ENCODE measurements at places on chromosomes 7 and 10.

- no peak for DNase-seq
These were observed 207.7 kb upstream of the TEX47 start for GRCh38 chr7:89002981-89003956.

DNA sequence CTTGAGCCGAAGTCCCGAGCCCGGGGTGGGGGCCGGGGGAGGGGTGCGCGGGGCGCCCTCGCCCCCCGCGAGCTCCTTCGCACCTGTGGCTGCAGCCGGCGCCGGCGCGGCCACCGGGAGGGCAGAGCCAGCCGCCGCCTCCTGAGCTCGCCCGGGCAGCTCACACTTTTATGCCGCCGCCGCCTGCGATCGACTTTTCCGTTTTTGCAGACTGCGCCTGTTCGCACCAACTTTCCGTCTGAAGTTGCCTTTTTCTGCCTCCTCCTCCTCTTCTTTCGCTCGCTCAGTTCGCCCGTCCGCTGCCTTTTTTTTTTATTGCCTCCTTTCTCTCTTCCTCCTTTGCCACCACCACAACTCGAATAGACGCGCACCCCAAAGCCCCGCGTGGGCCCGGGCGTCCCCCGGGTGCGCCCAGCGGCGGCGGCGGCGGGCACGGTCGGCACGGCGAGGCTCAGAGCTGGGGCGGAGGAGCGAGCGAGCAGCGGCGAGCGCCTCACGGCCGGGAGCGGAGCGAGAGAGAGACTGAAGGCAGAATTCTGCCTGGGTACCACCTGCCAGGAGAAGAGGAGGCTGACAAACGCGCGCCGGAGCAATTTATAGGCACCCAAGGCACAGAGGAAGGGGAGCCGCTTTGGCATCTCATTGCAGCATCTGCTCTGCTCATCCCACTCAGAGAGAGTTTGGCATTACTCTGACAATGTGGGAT is at the start of gene C1QL3:
Gene C1QL3 (minus strand): TSS at position 569 of the 706 bp plus-strand sequence. CDS start 814 bp downstream, outside the sequence.
- DNase-seq, result no peak

GRCh38 chr7:40833888-40834234 is 699.1 kb downstream of the SUGCT start:
- no peak for DNase-seq

DNA sequence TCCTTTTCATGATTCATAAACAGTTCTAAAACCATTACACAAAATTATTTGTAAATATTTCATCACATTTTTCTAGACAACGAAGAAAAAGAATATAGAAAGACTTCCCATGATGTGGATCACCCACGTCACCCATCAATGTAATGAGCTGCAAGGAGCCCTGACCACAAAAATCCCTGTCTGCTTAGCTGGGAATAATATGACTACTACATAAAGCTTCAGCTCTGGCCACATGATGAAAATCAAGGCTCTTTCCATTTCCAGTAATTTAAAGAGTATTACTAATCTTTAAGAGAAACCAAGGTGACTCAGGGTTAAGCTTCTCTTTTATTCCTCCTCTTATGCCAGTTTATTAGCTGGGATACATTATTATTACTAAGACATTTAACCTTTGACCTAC is 180.8 kb upstream of the CACNA2D1 start:
- DNase-seq, result no peak

- no peak for DNase-seq
These were observed 219.2 kb downstream of the C7orf25 start for GRCh38 chr7:42692621-42693020.

DNA sequence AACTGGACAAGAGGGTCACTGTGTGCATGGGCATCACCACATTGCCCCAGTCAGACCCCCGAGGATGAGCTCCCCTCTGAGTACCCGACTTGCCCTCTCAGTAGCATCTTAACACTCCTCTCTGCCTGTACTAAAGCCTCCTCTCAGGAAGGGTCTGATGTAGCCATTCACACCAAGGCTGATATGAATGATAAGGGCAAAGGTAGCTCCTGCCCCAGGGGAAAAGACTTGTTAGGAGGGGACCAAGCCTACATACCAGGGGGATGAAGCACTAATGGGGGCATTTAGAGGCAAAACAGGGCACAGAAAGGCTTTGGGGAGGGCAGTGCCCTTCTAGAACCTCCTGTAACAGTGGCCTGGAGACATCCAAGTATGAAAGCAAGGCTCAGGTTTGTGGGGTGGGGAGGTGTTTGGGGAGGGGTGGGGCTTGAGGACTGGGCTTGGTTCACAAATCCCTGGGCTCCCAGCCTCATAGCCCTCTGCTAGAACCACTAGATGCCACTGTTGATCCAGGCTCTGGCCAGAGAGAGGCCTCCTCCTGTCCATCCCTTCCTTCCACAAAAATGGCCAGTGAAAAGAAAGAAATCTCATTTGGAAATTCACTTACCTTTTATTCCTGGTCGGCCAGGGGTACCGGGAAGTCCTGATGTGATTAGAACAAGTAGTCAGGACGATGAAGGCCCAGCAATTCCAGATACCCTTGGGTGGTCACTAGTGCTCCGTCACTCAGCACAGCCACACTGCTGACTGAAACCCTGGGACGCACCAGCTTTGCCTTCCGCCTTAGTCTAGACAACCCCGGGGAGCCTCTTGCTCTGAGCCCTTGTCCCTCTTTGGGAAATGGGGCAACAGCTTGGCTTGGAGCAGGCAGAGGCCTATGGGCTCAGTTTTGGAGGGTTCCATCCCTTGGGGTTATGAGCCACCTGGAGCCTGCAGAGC is 40.3 kb downstream of the COL17A1 start:
- no peak for DNase-seq

GRCh38 chr7:111752022-111752582 is 189.8 kb upstream of the IMMP2L start:
- DNase-seq, result peak; percentile 73

DNA sequence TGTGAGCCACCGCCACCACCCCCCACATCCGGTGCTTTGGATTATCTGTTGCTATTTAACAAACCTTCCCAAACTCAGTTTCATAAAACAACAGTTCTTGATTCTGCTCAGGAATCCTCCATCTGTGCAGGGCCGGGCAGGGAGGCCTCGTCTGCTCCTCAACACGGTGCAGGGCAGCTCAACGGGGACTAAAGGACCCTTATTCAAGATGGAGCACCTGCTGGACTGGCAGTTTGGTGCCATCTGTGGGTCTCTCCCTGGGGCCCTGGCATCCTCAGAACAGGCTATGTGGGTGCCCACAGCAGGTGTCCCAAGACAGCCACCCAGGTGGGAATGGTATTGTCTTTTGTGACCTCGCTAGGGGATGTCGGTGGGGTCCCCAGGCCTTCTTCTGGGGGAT is 31.0 kb upstream of the ELFN1 start:
- DNase-seq, result no peak

DNA sequence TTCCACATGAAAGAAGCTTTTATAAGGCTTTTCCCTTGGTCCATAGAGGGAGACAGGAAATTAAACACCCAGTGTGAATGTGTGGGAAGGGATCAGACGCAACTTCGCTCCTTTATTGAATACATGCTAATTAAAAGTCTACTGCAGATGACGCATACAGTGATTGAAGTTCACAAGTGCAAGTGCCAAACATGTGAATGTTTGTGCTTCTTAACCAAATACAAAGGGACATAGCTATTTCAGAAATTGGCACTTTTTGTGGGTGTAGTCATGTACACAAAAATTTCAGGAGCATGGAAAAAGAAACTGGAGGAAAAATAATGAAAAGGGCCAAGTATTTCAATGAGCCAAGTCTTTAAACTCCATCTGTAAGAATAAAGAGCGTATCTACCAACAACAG is 283.7 kb downstream of the SKAP2 start:
- no peak for DNase-seq

- no peak for DNase-seq
These were observed 108.5 kb downstream of the ARHGAP12 start for GRCh38 chr10:31820096-31820495.

DNA sequence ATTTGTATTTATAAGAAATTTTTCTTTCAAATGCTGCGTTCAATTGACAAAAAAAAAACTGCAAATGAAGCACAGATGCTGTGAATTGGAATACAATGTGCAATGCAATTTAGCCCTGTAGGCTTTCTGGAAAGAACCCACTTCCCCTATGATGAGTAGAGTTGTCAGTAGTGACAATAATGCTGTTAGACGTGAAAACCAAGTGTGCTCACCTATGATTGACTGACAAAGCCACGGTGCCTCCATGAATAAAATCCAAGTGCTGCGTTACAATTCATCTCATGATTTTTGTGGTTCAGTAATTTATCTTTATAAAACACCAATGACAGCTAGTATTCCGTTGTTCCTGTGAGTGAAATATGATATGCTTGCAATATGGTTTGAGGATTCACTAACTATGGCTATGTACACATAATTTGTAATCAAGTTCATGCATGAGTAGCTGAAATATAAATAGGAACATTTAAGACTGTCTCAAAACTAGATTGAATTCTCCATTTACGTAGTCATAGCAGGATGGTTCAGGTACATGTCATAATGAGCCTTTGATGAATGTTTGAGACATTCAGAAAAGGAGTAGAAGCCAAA is 1160.3 kb downstream of the CNTNAP2 start:
- peak; percentile 97 for DNase-seq

DNA sequence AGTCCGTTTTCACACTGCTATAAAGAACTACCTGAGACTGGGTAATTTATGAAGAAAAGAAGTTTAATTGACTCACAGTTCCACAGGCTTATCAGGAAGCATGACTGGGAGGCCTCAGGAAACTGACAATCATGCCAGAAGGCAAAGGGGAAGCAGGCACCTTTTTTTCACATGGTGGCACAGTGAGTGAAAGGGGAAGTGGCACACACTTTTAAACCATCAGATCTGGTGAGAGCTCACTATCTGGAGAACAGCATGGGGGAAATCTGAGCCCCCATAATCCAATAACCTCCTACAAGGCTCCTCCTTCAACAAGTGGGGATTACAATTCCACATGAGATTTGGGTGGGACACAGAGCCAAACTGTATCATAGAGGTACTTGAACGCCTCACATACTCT is 30.0 kb downstream of the AGR3 start:
- no peak for DNase-seq

DNA sequence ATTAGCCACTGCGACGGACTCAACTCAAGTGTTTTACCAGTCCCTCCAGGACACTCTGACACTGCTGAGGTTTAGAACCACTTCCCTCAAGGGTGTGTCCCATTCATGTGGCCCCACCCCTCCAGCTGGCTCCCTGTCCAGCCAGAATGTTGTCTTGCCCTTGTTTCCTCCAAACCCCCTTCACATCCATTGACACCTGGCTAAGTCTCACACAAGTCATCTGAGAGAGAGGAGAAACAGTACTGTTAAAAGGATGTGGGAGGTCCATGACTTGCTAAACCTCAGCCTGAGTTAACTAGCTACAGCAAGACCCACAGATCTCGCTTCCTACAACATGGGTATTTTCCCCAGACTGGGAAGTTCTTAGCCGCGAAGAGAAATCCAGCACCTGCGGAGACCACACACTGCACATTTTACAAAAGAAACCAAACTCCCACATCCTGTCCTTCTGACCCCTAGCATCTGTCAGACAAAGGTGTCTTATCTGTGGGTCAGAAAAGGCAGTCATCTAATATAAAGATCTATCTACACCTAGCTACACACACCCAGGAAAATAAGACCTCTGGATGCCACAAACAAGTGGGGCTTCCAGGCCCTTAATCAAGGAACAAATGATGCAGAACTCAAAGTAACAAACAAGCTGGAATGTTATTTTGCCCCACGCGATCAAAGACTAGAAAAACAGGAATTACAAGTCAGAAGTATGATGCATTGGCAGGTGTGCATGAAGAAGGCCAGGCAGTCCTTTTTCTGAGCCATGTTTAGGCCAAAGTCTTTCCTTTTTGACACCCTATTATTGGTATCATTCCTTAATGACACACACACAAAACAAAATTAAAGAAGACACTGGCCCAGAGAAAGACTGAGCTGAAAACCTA is 13.9 kb downstream of the OSBPL3 start:
- peak; percentile 89 for DNase-seq

GRCh38 chr10:69075431-69075830 is 12.5 kb upstream of the SRGN start:
- DNase-seq, result no peak

DNA sequence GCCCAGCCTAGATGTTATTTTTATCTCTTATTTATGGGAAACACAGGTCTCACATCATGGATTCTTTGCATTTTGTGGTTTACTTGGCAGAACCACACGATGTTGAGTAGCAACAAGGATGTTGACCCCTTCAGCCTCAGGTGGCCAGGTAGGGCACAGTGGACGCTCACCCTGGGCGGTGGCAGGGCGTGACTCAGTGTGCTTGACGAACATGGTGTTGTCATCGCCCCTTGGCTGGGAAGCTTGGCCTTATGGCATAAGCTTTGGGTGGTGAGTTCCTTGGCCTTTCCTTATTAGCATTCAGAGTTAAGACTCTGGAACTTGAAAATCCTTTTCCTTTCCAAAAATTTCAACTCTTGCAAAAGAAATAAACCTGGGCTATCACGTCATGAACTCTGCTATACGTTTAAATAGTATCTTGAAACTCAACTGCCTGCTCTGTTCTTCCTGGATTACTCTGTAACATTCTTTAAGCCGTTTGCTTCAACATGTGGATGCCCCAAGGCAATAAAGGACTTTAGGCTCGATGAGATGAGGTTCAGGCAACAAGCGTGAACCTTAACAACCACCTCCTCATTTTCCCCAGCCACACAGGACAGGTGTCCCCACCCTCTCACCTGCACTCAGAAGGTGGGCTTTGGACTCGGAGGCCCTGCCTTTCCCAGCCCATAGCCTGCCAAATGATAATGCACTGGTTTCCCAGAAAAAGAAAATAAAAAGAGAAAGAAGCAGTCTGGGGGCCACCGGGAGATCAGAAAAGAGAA is 22.5 kb upstream of the ECHDC3 start:
- DNase-seq, result no peak

DNA sequence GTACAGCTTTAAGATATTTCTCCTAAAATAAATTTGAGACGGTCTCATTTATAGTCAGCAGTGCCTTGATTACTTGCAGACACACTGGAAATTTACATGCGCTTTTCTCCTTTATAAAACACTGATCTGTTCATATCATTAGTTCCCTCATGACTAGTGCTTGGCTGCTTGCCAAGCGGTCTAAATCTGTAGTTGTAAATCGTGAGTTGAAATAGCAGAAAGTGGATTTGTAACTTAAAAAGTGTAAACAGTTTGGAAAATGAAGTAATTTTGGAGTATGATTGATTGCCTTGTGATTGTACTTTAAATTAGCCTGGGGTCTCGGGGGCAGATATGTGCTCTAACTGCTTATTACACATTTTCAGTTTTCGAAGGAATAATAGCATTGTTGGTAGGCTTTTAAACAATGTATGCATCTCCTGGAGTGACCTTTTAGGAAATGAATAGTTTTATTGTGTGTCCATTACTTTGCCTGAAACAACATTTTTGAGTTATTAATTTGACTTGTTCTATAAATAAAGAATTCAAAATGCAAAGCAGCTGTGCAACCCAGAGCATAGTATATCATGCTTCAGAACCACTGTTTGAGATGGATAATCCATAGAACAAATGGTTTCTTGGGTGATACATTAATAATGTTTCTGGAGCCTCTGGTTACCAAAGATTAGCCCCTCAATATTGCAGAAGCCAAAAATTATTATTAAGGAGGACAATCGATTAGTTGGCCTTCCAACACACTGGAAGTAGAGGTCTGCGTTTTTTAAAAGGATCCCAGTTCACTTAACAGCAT is 73.3 kb downstream of the ARID5B start:
- peak; percentile 76 for DNase-seq

Measured in NCI-H748 treated with DMSO at 0.1 percent for 48 hours (cell line).